ENCODE measurements at places on chromosomes 3 and 15.

GRCh38 chr3:17605032-17605431, 137.4 kb downstream of the TBC1D5 start:
- DNase-seq = no peak

GRCh38 chr3:15756505-15756904, 41.3 kb downstream of the ANKRD28 start:
- no peak for DNase-seq

DNA sequence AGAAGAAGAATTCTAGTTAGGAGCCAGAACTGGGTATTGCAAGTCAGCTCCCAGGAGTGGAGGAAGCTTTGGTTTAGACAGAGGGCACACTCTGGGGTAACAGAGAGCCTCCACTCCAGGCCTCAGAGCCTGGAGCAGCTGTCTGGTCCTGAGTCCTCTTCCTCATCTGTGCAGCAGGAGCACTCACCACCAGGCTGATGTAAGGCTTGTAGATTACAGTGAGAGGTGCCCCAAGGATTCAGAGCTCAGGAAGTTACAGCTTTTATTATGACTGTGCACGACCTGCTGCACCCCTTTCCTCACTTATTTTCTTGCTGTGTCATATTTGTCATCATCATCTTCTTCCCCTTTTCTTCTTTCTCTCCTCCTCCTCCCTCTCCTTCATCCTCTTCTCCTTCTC, 210.4 kb downstream of the ATP10A start:
- no peak for DNase-seq

GRCh38 chr3:37996785-37997301, 6.3 kb downstream of the VILL start:
- peak; percentile 77 for DNase-seq

DNA sequence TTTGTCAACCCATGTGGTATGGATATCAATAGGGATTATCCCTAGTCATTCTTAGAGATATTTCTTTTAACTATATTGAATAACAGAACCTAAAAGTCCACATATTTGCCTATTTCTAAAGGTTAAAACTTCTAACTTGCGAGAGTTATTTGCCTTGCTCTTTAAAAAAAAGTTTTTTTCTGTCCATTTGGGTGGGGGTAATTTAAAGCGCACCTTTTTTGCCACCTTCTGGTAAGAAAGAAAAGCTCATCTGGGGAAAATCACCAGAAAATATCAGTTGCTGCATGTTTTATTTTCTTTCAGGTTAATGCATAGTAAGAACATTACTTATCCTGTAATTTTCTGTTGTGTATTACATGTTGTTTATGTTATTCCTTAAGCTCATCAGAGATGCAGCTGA, 242.0 kb upstream of the GOLGA6L4 start:
- DNase-seq = no peak

DNA sequence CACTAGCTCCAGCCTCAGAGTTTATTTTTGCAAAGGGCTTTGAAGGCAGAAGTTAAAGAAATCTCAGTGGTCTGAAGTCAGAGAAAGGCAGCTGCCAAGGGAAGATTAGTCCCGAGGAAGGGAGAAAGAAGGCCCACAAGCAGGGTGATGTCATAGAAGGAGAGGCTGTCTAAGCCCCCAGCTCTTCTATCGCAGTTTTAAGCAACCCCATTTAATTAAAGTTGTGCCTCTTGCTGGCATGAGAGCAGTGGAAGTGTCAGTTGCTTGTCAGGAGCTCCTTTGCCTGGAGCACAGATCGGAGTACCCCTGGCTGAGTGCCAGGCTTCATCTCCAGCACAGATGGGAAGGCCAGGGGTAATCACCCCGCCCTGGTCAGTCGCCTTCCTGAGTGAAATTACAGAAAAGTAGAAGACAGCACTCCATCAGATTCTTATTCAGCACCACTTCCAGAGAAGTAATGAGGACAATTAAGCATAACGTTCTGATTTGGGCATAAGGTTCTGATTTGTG, 530.7 kb downstream of the EPHB1 start:
- no peak for DNase-seq

GRCh38 chr3:177752831-177753230, 555.5 kb upstream of the TBL1XR1 start:
- DNase-seq = no peak

DNA sequence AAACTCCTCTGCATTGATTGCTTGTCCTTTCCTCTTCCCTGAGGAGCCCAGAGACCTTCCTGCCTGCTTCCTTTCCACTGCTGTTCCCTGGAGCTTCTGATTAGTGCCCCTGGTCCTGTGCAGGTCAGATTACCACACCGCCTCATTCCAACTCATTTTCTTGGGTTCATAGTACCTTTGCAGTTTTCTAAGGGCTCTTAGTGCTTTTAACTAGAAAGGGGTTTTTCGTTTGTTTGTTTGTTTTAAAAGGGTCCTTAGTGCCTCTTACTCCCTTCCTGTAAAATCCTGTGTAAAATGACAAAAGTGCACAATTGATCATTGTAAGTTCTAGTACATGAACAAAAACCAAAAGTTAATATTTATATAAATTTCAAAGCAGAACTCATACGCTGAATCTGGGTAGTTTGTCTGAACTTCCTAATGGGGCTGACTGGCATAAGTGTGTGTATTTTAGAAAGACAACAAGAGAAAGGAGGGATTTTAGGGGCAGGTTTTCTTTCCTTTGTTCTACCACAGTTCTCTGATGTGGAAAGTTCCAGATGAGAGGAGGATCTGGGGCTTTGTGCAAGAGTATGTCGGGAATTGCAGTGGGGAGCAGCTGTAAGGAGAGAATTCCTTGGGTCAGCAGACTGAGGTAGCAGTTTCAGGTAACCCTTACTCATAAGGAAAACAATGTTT, 30.6 kb downstream of the SNRK start:
- DNase-seq = no peak

GRCh38 chr15:33135355-33135781, 59.1 kb downstream of the FMN1 start:
- DNase-seq = no peak

- no peak for DNase-seq
Observed at GRCh38 chr15:65528461-65529060, 1.7 kb upstream of the HACD3 start.

GRCh38 chr3:5006755-5007202, 27.5 kb downstream of the BHLHE40 start:
- peak; percentile 27 for DNase-seq

DNA sequence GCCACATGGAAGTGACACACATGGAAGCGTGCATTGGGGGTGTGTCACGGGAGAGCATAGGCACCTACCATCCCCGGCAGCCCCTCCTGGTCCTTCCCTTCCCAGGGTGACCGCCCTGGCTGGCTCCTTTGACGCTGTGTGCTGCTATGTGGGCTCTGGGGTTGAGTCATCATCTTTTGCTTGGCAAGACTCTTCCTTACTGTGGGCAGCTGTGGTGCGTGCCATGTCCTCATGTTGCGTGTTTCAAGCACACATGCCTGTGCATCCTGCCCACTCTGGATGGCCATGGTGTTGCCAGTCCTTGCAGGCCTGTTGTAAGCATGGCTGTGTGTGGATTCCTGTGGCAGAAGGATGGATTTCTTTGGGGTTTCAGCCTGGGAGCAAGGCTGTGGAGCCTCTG, 14.0 kb downstream of the PLXNA1 start:
- DNase-seq = no peak

DNA sequence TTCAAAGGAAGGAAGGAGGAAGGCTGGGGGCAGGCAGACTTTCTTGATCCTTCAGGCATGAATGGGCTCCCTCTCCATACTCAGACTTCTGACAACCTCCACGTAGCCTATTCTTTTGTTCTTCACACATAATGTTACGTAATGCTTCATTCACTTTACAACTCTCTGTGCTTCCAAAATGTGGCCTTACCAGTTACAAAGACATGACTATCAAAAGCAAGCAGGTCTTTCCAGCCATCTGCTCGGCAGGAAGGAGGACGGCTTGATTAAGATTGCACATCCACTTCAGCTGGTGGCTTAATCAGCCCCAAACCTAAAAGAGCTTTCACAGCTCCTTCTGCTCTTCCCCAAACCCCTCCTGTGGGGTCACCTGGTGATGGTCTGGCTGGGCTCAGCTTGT, 263.2 kb downstream of the XXYLT1 start:
- no peak for DNase-seq

GRCh38 chr3:14130230-14130629, 5.4 kb downstream of the TMEM43 start:
- DNase-seq = no peak

- no peak for DNase-seq
Observed at GRCh38 chr3:58161435-58162398, 49.1 kb downstream of the DNASE1L3 start.

- DNase-seq = no peak
Observed at GRCh38 chr3:42719002-42719401, 16.4 kb upstream of the HHATL start.

GRCh38 chr3:64578062-64578770, 109.6 kb downstream of the ADAMTS9 start:
- DNase-seq = no peak

DNA sequence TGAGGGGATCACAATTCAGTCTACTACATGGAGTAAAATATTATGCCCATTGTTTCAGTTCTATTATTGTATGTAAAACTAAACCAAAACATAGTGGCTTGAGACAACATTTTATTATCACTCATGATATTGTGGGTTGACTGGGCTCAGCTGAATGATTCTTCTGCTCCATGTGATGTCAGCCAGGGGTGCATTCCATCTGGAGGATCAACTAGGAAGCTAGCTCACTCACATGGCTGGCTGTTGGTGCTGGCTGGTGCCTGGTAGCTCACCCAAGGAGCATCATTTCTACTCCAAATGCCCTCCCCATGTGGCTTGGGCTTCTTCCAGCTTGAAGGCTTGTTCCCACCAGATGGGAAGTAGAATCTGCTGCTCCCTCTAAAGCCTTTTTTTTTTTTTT, 51.8 kb upstream of the CLRN1 start:
- DNase-seq = no peak

GRCh38 chr3:16126634-16127033, 47.8 kb upstream of the GALNT15 start:
- DNase-seq = no peak

- DNase-seq = no peak
Observed at GRCh38 chr15:66364944-66365528, 8.6 kb upstream of the TIPIN start.

DNA sequence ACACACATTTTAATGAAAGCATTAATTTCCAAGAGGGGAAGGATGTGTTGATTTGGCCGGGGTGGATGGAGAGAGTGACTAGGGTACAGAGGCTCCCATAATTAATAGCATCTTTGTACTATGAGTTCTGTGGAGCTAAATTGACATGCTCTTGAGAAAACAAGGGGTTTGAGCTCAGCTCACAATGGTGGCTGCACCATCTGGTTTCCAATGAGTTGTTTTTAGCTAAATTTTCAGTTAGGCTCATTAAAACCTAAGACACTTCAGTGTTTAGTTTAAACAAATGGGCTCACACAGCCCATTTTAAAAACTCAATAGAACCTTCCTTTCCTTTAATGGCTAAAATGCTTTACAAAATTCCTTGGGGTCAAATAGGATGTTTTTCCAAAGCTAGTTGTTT, 199.7 kb downstream of the TNIK start:
- DNase-seq = no peak

- no peak for DNase-seq
Observed at GRCh38 chr3:71226565-71227269, 356.8 kb downstream of the FOXP1 start.

GRCh38 chr3:50316657-50317242, 5.8 kb downstream of the HYAL2 start:
- no peak for DNase-seq

- no peak for DNase-seq
Observed at GRCh38 chr15:75542386-75542797, 36.7 kb downstream of the PTPN9 start.

GRCh38 chr3:64174328-64174727, 50.9 kb downstream of the PRICKLE2 start:
- DNase-seq = no peak

DNA sequence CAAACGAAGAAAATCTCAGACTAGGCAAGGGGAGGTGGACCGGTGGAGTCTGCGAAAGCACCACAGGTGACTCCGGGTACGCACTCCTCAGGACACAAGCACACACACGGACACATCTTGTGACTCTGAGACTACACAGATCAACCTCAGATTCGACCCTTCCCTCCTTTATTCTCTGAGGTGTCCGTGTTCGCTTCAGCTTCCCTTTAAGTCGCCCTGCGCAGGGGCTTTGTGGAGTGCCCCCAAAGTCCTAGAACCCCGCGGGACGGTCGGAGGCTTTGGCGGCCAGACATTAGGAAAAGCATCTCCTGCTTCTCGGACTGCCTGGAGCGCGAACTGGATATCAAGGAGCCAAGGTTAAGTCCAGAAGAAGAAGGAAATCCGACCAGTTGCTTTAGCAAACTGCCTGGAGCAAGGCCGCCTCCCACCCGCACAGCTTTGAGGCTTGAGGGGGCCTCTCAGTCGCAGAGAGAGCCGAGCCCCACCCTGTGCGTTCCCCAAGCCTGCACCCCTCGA, 730 bp downstream of the DGKG start:
- DNase-seq = no peak

DNA sequence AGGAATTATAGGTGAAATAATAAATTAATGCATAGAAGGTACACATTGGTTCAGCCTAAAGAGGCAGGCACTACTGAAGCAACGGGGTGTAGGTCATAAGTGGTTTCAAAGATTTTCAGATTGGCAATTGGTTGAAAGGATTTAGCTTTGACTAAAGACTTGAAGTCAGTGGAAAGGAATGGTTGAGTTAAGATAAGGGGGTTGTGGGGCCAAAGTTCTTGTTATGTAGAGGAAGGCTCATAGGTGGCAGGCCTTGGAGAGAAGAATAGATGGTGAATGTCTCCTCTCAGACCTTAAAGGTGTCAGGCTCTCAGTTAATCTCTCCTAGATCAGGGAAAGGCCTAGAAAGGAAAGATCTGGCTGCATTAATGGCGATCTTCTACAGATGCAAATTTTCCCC, 209.8 kb downstream of the ATP10A start:
- DNase-seq = no peak

DNA sequence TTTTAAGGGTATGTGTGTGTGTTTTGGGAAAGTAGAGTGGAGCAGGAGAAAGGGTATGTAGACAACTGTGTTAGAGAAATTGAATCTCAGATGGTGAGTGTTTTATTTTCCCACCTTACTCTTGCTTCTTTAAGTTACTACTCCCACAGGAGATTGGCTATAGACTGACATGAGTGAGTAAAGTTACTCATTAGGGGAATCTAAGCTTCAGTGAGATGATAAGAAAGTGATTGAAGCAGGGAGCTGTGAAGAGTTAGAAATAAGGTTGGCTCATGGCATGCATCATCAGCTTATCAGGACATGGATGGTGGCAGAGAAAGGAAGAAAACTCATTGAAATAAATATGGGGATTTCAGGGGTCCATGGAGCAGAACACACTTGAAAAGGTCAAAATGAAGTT, 88.9 kb downstream of the MBNL1 start:
- no peak for DNase-seq

DNA sequence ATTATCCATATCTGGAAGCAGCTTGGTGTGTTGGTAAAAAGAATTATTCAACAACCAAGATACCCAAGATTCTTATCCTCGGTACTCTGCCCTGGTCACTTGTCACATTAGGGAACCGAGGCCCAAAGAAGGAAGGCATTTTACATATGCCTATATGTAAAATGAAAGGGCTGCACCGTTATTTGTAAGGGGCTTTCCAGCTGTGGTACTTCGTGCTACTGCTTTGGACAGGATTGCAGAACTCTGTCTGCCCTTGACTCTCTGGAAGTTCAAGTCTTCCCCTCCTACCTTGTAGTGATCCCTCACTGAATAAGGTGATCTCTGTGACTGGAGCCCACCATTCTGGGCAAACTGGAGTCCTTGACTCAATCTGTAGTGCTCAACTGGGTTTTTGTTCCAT, 198.9 kb upstream of the TOPAZ1 start:
- DNase-seq = no peak

GRCh38 chr15:33069161-33069560, 125.4 kb downstream of the FMN1 start:
- no peak for DNase-seq
